ENCODE measurements at places on chromosomes 5 and 9.

DNA sequence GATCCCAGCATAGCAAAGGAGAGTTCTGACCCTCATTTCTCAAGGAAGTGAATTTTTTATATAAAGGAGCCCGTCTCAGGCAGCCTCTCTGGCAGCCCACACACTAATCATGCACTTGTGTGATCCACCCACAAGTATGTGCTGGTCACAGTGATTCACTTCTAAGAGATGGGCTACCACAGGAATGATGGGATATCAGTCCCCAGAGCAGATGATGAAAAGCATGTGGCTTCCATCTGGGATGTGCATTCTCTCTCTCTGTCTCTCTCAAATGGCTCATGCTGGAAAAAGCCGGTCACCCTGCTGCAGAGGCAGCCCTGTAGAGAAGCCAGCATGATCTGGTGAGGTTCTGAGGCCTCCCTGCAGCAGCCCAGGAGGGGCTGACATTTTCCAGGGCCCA lies 74.2 kb upstream of the ADCY2 start:
- H3K36me3 ChIP-seq: no peaks in the 10 kb centered on the region
- H3K27me3 ChIP-seq: no peaks in the 10 kb centered on the region
- DNase-seq: no peak
- H3K4me1 ChIP-seq: no peaks in the 10 kb centered on the region

- H3K4me3 ChIP-seq: no peak overlapping the region
- H3K36me3 ChIP-seq: no peaks in the 10 kb centered on the region
- DNase-seq: no peak
- no peaks in the 10 kb centered on the region for H3K4me1 ChIP-seq
Observed at GRCh38 chr5:97063251-97063650, 79.2 kb downstream of the LIX1 start.

DNA sequence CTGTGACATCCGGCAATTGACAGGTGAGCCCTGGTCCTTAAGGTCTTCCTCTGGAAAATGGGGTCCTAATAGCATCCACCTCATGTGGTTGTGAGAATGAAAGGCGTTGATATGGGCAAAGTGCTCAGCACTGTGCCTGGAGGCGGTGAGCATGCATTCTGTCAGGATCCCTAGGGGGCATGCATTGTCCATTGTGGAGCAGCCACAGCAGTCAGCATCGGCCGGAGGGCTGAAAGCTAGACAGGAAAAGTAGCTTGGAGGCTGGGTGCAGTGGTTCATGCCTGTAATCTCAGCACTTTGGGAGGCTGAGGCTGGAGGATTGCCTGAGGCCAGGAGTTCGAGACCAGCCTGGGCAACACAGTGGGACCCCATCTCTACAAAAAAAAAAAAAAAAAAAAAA lies 122.2 kb downstream of the LHX2 start:
- peak; percentile 64 for DNase-seq
- peaks cover 55% of the 10 kb centered on the region for H3K27me3 ChIP-seq
- H3K27ac ChIP-seq: peak overlapping the region; percentile 53

- DNase-seq: no peak
- H3K36me3 ChIP-seq: peaks cover 5% of the 10 kb centered on the region
- no peak overlapping the region for H3K4me3 ChIP-seq
- no peaks in the 10 kb centered on the region for H3K27me3 ChIP-seq
Observed at GRCh38 chr5:68368311-68369022, 152.9 kb downstream of the PIK3R1 start.

GRCh38 chr9:108105885-108106284 lies 616.3 kb upstream of the KLF4 start:
- H3K4me1 ChIP-seq: no peaks in the 10 kb centered on the region
- DNase-seq: no peak
- no peaks in the 10 kb centered on the region for H3K27me3 ChIP-seq
- no peaks in the 10 kb centered on the region for H3K36me3 ChIP-seq

GRCh38 chr5:102809033-102809432 lies 53.9 kb downstream of the PAM start:
- no peaks in the 10 kb centered on the region for H3K36me3 ChIP-seq
- DNase-seq: no peak
- H3K4me1 ChIP-seq: no peaks in the 10 kb centered on the region
- no peak overlapping the region for H3K4me3 ChIP-seq

GRCh38 chr5:26034813-26035212 lies 1003.6 kb downstream of the CDH9 start:
- no peaks in the 10 kb centered on the region for H3K27me3 ChIP-seq
- no peak overlapping the region for H3K4me3 ChIP-seq
- no peaks in the 10 kb centered on the region for H3K36me3 ChIP-seq
- no peak overlapping the region for H3K27ac ChIP-seq
- DNase-seq: no peak

DNA sequence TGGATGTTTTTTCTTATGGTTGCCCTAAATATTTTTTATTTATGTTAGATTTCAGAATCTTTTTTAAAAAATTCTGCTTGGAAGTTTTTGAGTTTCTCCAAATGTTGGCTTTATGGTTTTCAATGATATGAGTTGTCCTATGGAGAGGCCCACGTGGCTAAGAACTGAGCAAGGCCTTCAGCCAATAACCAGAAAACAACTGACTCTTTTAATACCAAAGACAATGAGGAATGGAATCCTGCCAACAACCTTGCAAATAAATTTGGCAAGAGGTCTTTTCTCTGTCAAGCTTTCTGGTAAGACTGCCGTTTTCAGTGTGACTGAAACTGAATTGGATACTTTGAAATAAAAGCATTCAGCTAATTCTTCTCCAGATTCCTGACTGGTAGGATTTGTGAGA lies 1740.1 kb upstream of the WWC1 start:
- no peak for DNase-seq
- no peaks in the 10 kb centered on the region for H3K27me3 ChIP-seq
- H3K36me3 ChIP-seq: no peaks in the 10 kb centered on the region
- H3K4me3 ChIP-seq: no peak overlapping the region

DNA sequence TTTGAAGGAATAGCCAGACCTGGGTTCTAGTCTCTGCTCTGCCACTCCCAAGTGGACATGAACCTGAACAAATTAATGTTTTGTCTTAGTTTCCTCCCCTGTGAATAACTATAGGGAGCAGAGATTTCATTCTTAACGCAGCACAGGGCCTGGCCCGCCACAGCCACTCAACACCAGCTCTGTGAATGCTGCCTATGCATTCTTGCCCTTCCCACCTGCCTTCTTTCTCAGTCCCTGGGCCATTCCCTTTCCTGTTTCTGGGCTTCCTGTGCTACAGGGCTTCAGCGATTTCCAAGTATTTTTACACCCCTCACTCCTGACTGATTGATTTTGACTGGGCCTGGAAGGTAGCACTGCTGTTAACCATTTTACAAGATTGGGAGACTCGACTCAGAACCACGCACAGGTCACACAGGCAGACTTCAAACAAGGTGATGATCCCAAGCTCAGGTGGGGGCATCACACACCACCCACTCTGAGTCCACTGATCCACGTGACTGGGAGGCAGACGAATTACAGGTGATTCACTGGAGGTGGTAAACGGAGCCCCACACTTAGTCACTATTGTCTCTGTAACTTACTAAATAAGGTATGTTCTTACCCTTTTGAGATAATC lies 21.4 kb downstream of the PTPN3 start:
- no peak overlapping the region for H3K4me3 ChIP-seq
- no peak overlapping the region for H3K27ac ChIP-seq
- DNase-seq: no peak
- H3K36me3 ChIP-seq: no peaks in the 10 kb centered on the region
- H3K4me1 ChIP-seq: no peaks in the 10 kb centered on the region

- peaks cover 13% of the 10 kb centered on the region for H3K4me1 ChIP-seq
- H3K27me3 ChIP-seq: no peaks in the 10 kb centered on the region
- no peak for DNase-seq
- H3K4me3 ChIP-seq: no peak overlapping the region
- peaks cover 77% of the 10 kb centered on the region for H3K36me3 ChIP-seq
- H3K27ac ChIP-seq: peak overlapping the region; percentile 11
Observed at GRCh38 chr9:120532475-120532874, 47.5 kb downstream of the CDK5RAP2 start.

GRCh38 chr5:53359916-53360517 lies 120.4 kb upstream of the FST start:
- no peak overlapping the region for H3K4me3 ChIP-seq
- no peak for DNase-seq
- H3K36me3 ChIP-seq: no peaks in the 10 kb centered on the region
- H3K27me3 ChIP-seq: no peaks in the 10 kb centered on the region
- no peak overlapping the region for H3K27ac ChIP-seq

DNA sequence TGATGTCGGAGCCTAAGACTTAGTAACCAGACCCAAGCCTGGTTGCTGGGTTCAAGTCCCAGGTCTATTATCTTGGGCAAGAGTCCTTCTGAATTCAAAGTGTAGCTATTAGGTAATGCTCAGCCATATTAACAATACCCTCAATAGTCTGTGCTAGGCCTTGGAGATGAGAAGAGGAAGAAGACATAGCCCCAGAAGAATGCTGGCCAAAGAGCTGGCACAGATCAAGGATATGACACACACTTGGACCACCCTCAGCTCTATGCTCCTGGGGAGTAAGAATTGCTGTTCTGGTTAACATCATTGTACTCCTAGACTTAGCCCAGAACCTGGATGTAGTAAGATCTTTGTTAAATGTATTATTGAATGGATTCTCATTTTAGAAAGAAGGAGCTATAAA lies 426.7 kb downstream of the CDK5RAP2 start:
- no peak overlapping the region for H3K27ac ChIP-seq
- H3K4me1 ChIP-seq: no peaks in the 10 kb centered on the region
- no peak overlapping the region for H3K4me3 ChIP-seq
- H3K27me3 ChIP-seq: no peaks in the 10 kb centered on the region
- H3K36me3 ChIP-seq: no peaks in the 10 kb centered on the region

- no peak for DNase-seq
- no peaks in the 10 kb centered on the region for H3K36me3 ChIP-seq
- H3K27ac ChIP-seq: no peak overlapping the region
- no peaks in the 10 kb centered on the region for H3K27me3 ChIP-seq
Observed at GRCh38 chr5:13625616-13626198, 318.8 kb downstream of the DNAH5 start.

DNA sequence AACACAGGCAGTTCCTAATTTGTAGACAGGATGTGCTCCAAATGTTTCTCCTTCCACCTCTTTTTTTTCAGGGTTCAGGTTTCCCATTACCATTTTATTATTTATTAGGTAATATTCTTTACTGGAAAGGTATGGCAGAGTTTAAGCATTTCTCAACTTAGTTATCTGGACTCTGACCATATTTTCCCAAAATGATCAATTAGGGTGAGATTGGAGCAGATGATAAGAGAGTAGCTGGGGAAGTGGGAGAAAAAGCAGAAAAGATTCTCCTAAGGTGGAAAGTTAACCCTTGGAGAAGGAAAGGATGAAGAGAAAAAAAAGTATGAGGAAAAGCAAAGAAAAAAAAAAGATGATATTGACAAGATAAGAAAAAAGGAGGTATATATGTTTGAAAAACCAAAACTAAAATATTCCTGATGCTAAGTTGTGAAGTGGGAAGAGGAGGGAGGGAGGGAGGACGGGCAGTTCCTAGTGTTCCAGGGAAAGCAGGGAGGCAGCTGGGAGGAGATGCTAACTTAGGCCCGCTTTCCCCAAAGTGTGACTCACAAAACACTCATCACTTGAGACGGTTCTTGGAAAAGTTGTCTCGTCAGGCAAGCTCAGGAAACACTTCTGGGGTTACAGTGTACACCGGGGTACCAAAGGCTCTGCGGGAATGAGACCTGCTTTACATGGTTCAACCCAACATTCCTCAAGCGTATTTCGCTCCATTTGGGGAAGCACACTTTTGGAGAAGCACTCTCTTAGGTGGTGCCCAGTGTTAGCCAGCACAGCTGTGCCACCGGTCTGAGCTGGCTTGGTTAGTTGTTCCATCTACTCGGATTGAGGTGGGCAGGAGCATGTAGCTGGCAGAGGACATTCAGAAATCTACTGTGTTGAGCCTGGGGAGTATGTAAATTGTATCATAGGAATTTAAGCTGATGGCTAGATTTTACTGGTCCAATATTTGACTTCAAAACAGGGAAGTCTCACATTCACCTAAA lies 35.1 kb downstream of the B4GALT1 start:
- H3K27me3 ChIP-seq: no peaks in the 10 kb centered on the region
- H3K27ac ChIP-seq: peak overlapping the region; percentile 22
- no peak overlapping the region for H3K4me3 ChIP-seq
- H3K36me3 ChIP-seq: peaks cover 54% of the 10 kb centered on the region

GRCh38 chr9:91182429-91183225 lies 179.1 kb downstream of the AUH start:
- no peak overlapping the region for H3K27ac ChIP-seq
- DNase-seq: no peak
- no peak overlapping the region for H3K4me3 ChIP-seq
- peaks cover 8% of the 10 kb centered on the region for H3K36me3 ChIP-seq
- peaks cover 31% of the 10 kb centered on the region for H3K27me3 ChIP-seq
- peaks cover 32% of the 10 kb centered on the region for H3K4me1 ChIP-seq

GRCh38 chr9:97528529-97529230 lies 27.2 kb downstream of the TMOD1 start:
- no peak overlapping the region for H3K27ac ChIP-seq
- H3K4me1 ChIP-seq: peaks cover 7% of the 10 kb centered on the region
- H3K27me3 ChIP-seq: peaks cover 8% of the 10 kb centered on the region
- DNase-seq: no peak
- H3K4me3 ChIP-seq: no peak overlapping the region

GRCh38 chr5:173796721-173797495 lies 91.2 kb upstream of the CPEB4 start:
- no peak overlapping the region for H3K4me3 ChIP-seq
- H3K4me1 ChIP-seq: no peaks in the 10 kb centered on the region
- H3K27ac ChIP-seq: no peak overlapping the region

DNA sequence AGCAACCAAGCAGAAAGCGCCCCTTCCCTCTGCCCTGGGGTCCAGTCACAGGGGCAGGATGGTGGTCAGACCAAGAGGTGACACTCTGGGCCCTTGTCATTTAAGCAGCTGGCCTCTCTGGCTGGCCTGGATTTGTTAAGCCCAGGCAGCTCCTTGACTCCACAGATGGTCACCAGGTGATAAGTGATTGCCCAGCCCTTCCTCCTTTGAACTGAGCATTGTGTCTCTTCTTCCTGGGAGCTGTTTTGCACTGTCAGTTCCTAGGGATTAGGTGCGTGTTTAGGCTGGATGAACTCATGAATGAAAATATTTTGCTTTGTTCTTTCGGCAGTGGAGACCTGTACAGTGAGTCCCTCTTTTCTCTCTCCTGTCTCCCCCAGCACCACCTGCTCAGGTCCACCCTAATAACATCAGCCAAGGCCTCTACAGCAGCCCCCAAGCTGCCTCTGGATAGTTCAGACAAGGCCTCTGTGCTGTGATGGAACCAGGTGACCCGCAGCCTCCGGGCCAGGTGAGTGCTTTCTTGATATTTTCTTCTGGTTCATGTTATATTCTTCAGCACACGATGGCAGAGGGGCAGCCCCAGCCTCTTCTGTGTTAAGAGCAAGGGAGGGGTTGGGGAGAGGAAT lies 139.7 kb upstream of the PITX1 start:
- peaks cover 69% of the 10 kb centered on the region for H3K27me3 ChIP-seq
- no peak overlapping the region for H3K4me3 ChIP-seq
- H3K4me1 ChIP-seq: no peaks in the 10 kb centered on the region
- DNase-seq: no peak

Data from activated naive CD4-positive, alpha-beta T cell treated with anti-CD3 and anti-CD28 coated beads, Interleukin-2, amount 10 ng/mL, durations not matched to agents 7 days and 5 days (primary cell).